ENCODE measurements at places on chromosomes 11 and 22.

- DNase-seq = no peak
Observed at GRCh38 chr11:12224537-12224893, 114.1 kb downstream of the MICAL2 start.

GRCh38 chr22:38038890-38039812 lies 18.1 kb upstream of the PICK1 start:
- DNase-seq = no peak

DNA sequence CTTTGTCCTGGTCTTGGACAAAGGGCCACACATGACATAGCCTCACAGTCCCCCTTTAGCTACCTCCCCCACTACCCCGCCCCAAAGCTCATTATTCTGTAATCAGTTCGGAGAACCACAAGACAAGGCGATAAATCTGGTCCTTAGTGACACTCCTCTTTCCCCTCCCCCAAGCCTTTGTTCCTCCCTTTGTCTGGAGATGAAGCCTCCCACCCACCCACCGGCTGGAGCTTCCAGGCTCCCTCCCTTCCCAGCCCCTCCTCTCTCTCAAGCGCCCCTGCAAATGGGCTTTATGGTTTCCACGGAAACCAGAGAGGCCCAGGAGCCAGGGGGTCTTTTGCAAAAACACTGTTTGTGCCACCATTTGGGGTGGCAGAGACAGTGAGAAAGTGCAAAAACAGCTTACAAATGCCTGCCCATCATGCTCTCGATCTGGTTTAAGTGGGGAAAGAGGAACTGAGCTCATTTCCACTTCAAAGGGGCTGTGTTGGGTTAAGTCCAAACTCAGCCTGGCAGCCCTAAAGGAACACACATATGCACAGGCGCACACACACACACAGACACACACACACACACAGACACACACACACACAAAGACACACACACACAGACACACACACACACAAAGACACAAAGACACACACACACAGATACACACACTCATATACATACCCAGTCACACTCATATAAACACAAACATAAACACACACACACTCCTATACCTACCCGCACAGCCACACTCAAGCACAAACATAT lies 23.5 kb downstream of the APLNR start:
- no peak for DNase-seq

- DNase-seq = no peak
Observed at GRCh38 chr11:3341298-3341697, 37.6 kb downstream of the ZNF195 start.

DNA sequence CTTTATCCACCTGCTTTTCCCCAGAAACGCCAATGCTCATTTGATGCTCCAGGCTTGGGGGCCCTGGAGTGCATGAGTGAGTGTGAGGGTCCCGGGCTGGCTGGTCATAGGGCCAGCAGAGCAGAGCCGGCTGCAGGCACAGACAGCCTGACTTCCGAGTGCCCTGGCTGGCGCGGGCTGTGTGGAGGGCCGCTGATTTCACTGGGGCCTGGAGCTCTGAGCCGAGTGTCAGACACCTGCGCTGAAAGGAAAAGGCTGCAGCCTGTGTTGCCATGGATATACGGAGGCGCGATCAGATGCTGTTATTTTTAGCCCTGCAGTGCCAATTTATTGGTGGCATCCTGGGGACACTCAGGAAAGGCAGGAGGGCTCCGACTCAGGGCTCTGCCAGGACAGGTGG lies 87.6 kb downstream of the ST3GAL4 start:
- DNase-seq = no peak

DNA sequence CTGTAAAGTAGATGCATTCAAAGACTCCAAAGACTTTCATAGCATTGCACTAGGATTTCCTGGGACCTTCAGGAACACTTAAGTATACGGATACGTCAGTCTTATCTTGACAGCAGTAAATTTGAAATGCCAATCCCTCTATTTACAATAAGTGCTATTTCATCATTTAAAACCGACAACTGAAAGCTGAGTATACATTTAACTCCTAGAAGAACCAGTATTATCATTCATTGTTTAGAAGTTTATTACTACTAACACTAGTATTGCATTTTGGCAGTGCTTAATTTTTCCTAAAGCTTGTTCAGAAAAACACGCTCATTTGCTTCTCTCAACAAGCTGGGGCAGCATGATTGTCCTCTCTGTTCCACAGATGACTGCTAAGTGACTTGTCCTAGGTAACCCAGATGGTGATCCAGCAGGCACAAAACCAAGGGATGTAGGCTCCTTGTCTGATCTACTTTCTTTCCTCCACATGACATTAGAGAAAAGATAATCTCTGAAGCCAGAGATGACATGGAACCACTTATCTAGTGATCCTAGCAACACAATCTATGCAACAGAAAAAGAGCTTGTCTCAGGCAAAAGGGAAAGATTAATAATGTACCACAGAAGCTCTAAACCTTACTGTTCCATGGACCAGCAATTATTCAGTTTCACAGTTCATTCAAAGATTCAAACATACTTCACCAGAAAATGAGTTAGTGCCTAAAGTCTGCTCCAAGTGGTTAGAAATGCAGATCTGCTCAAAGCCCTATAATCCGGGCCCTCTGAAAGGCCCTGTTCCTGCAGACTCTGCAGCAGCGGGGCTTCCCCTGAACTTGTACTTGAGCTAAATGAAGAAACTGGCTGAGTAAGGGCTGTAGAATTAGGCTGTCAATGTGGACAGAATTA lies 5.2 kb downstream of the MAML2 start:
- DNase-seq = no peak

DNA sequence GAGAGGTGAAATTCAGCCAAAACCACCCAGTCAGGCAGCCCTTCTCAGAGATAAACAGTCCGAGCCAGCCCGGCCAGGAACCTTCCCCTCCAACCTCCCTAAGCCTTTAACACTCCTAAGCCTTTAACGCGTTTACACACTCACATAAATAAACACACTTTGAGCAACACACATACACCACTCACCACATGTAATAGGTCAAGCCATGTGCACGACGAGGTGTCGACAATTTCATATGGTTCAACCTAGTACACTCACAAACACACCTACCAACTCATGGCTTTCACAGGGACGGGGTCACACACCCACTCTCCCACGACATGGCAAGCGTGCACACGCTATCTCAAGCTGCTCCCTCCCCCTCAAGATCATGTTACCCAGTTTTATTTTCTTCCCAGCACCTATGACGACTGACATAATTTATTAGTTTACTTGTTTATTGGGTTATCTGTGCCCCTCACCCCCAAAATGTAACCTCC lies 15.5 kb downstream of the SLC43A1 start:
- DNase-seq = no peak

GRCh38 chr11:106581399-106581798 lies 436.9 kb downstream of the GUCY1A2 start:
- DNase-seq = no peak

DNA sequence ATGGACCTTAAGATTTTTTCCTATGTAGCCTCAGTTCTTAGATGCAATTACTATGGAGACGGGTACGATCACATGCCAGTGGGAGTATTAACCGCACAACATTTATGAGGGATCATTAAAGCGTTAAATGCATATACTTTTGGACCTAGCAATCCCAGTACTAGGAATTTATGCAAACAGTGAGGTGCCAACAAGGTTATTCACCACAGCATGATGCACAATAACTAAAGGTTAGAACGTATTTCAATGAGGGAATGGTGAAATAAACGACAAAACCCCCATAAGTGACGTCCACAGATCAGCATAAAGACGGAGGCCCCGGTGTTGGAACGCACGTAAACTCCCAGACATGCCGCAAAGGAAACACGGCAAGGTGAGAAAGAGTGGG lies 539 bp downstream of the SIRT3 start:
- peak; percentile 66 for DNase-seq

Measured in kidney glomerular epithelial cell (primary cell).